HEK293T (cell line): ENCODE measurements at places on chromosomes 5 and 9.

DNA sequence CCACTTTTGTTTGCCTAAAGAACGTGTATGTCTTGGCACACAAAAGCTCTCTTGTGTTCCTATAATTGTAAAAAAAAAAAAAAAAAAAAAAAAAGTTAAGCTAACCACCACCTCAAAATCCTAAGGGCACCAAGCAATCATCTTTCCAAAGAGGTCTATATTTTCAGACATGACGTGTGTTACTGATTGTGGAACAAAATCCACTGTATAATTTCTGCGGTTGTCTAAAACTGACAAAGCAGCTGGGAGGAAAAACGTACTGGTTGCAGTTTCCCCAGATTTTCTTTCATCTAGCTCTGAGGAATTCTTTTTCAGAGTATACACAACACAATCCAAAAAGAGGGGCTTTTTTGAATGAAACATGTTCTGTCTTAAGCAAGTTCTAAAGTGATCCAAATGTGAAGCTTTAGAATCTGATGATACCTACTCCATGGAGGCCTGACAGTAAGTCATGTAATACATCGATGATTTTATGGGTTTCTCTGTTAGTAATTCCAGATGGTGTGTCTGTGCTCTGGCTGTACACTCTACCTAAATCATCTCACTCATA is 375.6 kb upstream of the NUDT12 start:
- DNase-seq = no peak

GRCh38 chr9:126000256-126000655 is 253.1 kb downstream of the PBX3 start:
- DNase-seq = no peak

DNA sequence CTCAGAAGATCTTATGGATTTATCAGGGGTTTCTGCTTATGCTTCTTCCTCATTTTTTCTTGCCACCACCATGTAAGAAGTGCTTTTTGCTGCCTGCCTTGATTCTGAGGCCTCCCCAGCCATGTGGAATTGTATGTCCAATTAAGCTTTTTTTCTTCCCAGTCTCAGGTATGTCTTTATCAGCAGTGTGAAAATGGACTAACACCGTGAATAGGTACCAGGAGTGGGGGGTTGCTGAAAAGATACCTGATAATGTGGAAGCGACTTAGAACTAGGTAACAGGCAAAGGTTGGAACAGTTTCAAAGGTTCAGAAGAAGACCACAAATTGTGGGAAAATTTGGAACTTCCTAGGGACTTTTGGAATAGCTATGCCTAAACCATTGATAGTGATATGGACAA is 1222.5 kb upstream of the NUDT12 start:
- DNase-seq = no peak

DNA sequence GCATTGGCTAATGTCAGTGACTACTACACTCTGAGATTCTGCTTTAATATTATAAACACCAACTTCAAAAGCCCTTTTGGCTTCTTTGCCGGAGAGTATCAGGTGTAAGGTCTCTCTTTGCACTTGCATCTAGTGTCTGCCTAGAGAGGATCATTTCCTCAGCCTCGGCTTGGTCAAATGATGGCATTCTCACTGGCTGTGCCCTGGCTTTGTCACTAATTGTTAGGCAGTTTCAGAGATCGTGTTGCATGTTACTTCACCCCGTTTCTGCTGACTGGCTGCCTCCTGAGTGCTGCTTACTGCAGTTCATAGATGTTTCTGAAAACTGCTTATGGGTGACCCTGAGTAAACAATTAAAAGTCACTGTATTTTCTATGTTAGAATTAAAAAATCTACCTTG is 48.8 kb downstream of the SLC1A3 start:
- DNase-seq = peak; percentile 14

DNA sequence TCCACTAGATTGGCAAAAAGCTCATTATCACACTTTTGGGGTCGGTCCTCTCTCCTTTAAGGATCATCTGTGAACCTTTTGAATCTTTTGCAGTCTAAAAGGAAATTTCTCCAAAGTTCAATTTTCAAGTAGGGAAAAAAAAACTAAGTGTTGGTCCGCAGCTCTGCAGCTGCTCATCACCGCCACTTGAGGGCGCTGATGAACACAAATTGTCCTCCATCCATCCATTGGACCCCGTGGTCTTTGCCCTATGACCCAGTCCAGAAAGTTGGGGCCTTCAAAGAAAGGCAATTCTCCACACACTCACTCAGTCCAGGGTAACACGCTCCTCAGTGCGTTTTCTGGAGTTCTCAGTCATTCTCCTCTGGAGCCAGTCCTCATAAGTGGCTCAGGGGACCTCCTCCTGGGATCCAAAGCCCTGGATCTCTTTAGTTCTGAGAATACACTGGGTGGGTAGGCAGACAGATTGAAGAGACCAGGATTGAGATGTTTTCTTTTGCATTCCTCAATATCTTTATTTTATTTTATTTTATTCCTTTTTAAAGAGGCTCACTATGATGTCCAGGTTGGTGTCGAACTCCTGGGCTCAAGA is 63.6 kb upstream of the SLC28A3 start:
- peak; percentile 65 for DNase-seq

DNA sequence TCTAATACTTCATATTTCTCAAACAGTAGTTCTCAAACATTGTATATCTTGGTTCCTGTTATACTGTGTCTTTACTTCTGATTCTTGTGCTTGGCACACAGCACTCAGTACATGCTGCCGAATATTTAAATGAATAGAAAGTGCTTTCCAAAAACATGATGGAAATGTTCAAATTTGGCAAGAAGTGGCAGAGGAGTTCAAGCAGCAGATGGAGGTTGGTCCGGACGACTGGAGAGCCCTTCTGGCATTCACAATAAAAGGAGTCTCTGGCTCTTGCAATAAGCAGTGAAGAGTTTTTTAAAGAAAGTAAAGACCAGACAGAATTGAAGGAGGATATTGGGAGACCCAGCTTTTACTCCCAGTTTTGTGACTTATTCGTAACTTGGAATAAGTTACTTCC is 36.3 kb downstream of the TSTD2 start:
- DNase-seq = no peak

DNA sequence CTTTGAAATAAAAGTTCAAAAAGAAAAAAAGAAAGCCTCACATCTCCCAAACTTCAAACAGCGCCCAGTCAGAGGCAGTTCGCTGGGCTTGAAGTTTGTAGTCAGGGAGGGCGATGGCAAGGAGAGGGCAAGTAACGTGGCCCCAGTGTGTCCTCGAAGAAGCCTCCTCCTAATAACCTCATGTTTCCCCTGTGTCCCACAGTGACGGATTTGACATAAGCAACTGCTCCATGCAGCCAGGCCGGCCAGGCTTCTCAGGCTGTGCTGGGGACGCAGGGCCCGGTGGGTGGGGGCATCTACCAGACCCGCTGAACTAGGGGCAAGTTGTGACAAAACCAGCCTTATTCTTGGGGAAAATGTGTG is 172.2 kb downstream of the ERCC6L2 start:
- no peak for DNase-seq

DNA sequence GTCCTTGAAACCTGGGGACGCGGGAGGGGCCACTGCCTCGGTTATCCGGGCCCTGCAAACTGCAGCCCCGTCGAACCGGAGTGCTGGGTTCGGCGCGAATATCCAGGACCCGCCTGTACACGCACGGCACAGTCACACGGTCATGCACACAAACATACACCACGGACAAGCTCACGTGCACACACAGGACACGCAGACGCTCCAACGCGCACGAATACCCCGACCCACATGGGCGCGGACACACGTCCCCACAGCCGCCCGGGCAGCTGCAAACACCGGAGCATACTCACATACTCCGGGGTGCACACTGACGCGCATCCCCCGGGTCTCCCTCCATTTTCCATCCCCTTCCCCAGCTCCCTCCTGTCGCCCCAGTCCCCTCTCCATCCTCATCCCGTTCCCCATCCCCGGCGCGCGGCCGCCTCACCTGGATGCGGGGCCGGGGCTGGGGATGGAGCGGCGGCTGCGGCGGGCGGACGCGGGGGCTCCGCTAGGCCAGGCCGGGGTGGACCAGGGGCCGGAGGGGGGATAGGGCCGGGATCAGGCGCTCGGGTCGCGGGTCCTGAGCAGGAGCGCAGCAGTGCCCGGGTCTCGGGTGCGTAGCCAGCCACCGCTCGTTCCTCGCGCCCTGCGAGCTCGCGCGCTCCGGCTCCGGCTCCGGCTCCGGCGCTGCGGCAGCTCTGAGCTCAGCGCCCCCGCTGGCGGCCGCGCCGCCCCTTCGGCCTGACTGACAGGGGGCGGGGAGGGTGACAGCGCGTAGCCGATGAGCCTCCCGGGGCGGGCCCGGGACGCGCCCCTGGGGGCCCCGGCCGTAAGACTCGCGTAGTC is at the start of the genes EIF4E1B and SNCB:
TSS of gene EIF4E1B (plus strand) at position 823 of the 828 bp plus-strand sequence. CDS start 12,113 bp downstream, outside the sequence.
TSS of gene SNCB (minus strand) at position 682 of the 828 bp plus-strand sequence. CDS start 880 bp downstream, outside the sequence.
- peak; percentile 87 for DNase-seq

DNA sequence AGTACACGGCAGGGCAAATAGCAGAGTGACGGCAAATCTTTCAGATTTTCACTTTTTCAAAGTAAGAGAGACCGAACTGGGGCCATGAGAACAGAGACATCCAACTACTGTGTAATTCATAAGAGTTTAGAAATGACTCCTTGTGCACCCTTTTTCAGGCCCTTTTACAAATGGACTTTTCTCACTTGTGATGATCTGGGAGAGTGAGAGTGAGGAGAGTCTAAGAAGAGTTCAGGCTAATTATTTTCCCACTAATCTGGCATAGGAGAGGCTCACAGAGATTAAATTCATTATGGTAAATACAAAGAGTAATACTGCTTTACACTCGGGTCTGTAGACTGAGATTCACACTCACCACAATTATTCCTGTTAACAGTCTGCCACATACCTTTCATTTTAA is 880 bp upstream of the CCNG1 start:
- no peak for DNase-seq

DNA sequence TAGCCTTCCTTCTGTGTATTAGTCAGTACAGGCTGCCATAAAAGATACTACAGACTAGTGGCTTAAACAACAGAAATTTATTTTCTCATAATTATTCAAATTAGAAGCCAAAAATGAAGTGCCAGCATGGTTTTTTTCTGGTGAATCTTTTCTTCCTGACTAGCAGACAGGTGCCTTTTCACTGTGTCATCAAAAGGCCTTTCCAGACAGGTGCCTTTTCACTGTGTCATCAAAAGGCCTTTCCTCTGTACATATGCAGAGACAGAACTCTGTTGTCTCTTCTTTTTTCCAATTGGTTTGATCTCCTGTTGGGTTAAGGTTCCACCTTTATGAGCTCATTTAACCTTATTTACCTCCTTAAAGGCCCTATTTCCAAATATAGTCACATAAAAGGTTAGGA is 599.9 kb downstream of the ISL1 start:
- no peak for DNase-seq

DNA sequence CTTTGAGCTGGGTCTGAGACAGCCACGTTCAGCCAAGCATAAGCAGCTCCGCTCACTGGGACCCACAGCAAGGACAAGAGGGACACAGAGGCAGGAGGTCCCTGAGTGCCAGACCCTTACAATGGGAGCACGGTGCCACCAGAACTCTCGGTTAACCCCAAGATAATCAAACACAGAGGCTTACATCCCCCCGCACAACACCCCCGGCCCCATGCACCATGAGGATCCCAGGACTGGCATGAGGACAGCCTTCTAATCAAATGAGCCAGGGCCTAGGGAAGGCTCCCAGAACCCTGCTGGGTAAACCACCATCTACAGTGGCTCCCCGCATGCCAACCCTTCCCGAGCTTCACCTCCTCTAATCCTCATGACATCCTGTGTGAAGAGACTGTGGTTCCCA is 7.4 kb downstream of the GFPT2 start:
- no peak for DNase-seq

GRCh38 chr9:14212697-14213420 is 101.1 kb downstream of the NFIB start:
- DNase-seq = no peak

DNA sequence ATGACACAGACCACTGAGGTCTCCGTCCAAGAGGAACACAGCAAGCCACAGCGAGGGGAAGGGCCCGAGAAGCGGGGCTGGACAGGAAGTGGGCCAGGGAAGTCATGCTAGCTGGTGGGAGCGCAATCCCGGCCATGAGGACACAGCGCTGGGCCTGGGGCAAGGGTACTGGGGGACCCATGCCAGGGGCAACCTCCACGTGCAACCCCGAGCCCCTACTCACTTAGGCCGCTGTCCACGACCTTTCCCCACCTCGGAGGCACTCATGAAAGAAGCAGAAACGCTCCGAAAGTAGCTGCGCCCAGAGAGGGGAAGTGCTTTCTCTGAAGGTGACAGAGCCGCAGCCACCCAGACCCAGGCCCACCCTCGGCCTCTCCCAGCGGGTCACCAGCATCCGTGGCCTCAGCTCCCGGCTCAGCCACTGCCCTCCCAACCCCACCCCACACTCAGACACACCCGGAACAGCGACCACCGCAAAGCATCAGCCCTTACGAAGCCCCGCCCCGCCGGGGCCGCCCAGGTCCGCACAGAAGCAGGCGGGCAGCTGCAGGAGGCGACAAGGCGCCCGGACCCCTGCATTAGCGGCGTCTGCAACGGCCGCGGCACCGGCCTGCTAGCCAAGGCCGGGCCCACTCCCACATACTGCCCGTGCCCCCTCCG is 782 bp downstream of the BICD2 start:
- peak; percentile 32 for DNase-seq

DNA sequence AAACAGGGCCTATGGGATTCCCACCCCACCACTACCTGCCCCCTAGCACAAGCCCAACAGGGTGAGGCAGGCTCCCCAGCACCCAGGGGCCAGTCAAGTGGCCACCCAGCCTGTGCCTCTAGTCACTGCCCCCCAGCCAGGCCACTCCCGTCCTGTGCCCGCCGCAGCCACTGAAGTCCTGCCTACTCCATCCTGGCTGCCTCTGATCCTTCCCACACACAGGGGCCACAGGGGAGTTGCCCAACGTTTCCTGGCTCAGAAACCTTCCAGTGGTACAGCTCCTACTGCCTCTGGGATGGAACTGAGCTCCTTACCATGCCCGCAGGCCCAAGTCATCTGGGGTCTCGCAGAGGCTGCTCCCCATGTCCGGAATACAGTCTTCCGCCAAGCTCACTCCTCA is 70.2 kb upstream of the STXBP1 start:
- DNase-seq = no peak

- peak; percentile 12 for DNase-seq
Observed at GRCh38 chr5:91928754-91929521, 545.8 kb upstream of the ARRDC3 start.

DNA sequence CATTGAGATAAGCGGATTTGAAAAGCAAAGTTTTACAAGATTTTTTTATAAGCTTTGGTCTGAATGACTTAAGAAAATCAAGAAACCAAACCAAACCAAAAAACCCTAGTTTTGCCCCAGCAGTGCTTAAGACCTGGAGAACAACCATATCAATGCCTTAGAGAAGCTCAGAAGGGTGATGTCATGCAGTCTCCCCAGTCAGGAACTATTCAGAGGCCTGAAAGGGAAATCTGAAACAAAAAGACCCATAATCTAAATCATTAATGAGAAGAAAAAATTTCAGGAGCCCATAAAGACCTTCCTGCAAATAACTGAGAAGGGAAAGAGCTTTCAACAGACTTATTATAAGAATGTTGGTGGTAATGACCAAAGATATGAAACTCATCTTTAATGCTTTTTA is 280.1 kb downstream of the MARCHF11 start:
- no peak for DNase-seq

GRCh38 chr5:163633926-163634460 is 128.6 kb downstream of the MAT2B start:
- DNase-seq = no peak

GRCh38 chr5:177494346-177495195 is 2.8 kb downstream of the PDLIM7 start:
- no peak for DNase-seq

- DNase-seq = no peak
Observed at GRCh38 chr5:24167806-24168205, 477.0 kb downstream of the CDH10 start.
